Effector memory CD4-positive, alpha-beta T cell (primary cell): ENCODE measurements at places on chromosomes 16 and 17.

DNA sequence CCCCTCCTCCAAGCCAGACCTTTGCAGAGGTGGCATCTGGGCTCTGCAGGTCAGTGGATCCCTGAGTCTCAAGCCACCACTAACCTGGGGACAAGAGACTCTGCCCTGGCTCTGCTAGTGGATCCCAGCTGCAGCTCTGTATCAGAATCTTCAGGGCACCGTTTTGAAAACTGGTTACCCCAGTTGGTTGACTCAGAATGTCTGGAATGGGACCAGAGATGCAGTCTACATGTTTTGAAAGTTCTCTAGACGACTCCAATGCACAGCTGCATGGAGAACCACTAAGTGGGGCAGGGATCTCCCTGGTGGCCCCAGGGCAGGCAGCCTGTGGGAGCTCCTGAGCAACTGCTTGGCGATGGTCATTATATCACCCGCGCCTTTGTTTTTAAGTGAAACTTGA is 34.1 kb upstream of the ADORA2B start:
- H3K4me3 ChIP-seq, result no peak overlapping the region
- no peak overlapping the region for H3K27ac ChIP-seq
- no peaks in the 10 kb centered on the region for H3K36me3 ChIP-seq
- no peaks in the 10 kb centered on the region for H3K4me1 ChIP-seq
- no peak for DNase-seq

DNA sequence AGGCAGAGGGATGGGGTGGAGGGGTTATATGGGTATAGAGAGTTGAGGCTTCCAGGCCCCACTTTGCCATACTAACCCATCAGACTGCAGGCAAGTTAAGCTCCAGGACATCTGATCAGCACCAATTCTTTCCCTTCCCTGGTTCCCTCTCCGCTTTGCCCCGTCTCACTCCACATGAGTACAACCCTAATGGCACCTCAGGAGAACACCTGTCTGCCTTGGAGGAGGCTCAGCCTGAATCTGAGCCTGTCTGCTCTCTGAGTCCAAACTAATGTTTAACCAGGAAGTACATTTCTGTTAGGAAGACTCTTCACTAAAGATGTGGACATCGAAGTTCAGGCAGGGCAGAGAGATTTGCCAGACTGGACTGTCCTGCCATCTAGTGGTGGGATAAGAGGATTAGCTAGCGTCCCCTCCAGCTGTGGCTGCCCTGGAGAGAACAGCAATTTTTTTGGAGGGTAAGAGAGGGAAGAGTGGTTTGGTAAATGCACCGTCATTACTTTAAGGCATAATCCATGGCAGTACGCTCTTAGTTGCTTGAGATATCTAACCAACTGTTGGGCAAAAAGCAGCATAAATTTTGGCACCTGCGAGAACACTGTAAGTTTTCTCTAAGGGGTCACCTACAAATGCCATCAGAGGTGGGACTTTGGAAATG is 29.2 kb upstream of the LRRC75A start:
- H3K4me1 ChIP-seq, result no peaks in the 10 kb centered on the region
- peak; percentile 26 for DNase-seq
- H3K27me3 ChIP-seq, result peaks cover 4% of the 10 kb centered on the region
- H3K4me3 ChIP-seq, result no peak overlapping the region
- no peak overlapping the region for H3K27ac ChIP-seq

DNA sequence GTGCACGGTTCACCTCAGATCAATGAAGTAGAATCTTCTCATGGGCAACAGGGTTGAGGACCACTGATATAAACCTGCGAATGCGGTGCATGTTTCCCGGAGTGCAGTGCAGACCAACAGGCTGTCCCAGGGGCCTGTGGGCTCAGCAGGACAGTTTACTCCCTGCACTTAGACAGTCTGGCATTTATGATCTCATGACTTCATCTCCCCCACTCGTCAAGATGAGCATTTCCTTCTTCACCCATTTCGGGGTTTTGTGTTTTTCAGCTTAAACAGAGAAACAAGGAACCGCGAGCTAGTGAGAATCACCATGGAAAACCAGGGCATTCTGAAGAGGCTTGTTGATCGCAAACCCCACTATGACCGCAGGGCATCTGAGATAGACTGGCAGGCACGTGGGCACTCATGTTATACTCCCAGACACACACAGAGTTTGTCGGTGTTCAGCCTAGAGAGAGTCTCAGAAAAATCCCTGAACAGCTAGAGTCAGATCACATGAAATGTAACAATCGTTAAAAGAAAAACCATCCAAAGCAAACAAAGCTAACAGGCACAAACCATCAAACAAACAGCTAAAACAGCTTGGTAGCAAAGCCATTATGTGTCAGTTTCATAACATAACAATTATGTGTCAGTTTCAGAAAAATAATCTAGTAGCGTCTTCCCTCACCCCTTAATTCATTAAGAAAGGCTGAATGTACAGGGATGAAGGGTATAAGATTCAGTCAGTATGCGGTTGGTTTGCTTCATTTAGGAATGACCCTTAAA is 2.9 kb downstream of the CFAP97D1 start:
- no peak for DNase-seq
- H3K4me1 ChIP-seq, result peaks cover 11% of the 10 kb centered on the region
- H3K4me3 ChIP-seq, result no peak overlapping the region
- no peak overlapping the region for H3K27ac ChIP-seq

DNA sequence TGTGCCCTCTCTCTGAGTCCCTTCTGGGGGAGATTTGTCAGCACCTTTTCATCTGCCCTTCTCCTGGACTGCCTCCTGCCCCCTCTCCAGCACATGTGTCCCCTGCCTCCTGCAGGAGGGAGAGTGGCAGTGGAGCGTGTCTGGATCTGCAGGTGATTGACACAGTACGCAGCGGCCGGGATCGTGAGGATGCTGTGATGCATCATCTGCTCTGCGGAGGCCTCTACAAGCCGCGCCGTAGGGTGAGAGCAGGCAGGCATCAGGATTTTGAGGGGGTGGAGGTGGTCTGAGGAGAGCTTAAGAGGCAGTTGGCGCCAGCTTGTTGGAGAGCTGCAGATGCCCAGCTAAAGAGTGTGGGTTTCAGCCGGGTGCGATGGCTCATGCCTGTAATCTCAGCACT is 10.9 kb downstream of the SLC9A5 start:
- H3K36me3 ChIP-seq, result no peaks in the 10 kb centered on the region
- no peak overlapping the region for H3K4me3 ChIP-seq
- H3K27ac ChIP-seq, result no peak overlapping the region
- H3K4me1 ChIP-seq, result no peaks in the 10 kb centered on the region
- DNase-seq, result no peak
- no peaks in the 10 kb centered on the region for H3K27me3 ChIP-seq

DNA sequence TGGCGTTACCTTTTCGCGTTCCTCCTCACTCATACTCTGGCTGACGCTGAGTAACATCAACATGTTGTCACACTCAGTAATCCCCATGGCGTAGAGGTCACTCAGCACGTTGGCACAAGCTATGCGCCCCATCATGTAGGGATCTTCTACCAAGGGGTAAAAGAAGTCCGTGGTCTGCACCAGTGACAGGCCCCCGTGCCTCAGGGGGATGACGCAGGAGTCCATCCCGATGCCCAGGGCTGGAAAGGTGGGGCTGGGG is 596 bp downstream of the SEPHS2 start:
- DNase-seq, result no peak
- H3K4me1 ChIP-seq, result peaks cover 24% of the 10 kb centered on the region

GRCh38 chr17:37388266-37388665 is 12.5 kb downstream of the C17orf78 start:
- DNase-seq, result no peak
- H3K27me3 ChIP-seq, result no peaks in the 10 kb centered on the region
- H3K4me3 ChIP-seq, result no peak overlapping the region
- H3K27ac ChIP-seq, result no peak overlapping the region
- no peaks in the 10 kb centered on the region for H3K4me1 ChIP-seq
- H3K36me3 ChIP-seq, result no peaks in the 10 kb centered on the region

GRCh38 chr17:45314741-45315647 is 1.8 kb downstream of the MAP3K14 start:
- H3K4me3 ChIP-seq, result peak overlapping the region; percentile 74
- no peaks in the 10 kb centered on the region for H3K36me3 ChIP-seq
- peaks cover 72% of the 10 kb centered on the region for H3K4me1 ChIP-seq
- no peaks in the 10 kb centered on the region for H3K27me3 ChIP-seq
- H3K27ac ChIP-seq, result peak overlapping the region; percentile 80

- no peak overlapping the region for H3K4me3 ChIP-seq
- H3K27me3 ChIP-seq, result no peaks in the 10 kb centered on the region
- no peaks in the 10 kb centered on the region for H3K4me1 ChIP-seq
- H3K27ac ChIP-seq, result no peak overlapping the region
Observed at GRCh38 chr17:15385305-15385704, 43.9 kb upstream of the TEKT3 start.

DNA sequence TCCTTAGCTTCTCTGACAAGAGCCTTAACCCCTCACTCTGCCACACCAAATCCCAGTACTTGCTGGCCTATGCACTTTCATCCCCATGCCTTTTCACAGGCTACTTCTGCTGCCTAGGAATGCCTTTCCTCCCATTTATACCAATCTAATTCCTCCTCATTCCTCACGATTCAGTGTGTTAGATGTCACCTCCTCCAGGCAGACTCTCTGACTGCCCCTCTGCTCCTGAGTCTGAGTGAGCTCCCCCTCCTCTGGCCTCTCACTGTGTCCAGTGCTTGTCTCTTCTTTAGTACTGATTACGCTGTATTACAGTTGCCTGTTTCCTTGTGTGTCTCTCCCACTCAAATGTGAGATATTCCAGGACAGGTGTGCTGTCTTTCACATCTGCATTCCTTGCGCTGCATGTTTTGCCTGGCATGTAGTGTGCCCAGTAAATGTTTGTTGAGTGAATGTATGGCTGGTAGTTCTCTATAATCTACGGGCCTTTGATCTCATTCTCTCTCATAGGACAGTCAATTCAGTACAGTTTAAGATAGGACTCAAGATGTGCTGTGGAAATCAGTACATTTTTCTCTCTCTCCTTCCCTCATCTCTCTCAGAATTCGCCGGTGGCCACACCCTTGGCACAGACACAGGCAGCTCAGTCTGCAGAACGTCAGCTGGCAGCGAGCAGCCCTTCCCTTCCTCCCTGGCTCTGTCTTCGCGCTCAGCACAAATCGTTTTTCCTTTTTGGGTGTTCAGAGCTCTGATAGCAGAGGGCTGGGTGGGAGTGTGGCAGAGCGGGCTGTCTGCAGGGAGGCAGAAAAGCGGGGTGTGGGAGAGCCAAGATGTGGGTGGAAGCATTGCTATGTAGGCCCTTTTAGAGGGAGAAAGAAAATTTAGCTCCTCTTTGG is 18.5 kb downstream of the ARL4D start:
- H3K27me3 ChIP-seq, result no peaks in the 10 kb centered on the region
- DNase-seq, result no peak
- H3K4me1 ChIP-seq, result no peaks in the 10 kb centered on the region
- no peaks in the 10 kb centered on the region for H3K36me3 ChIP-seq

- no peaks in the 10 kb centered on the region for H3K27me3 ChIP-seq
- peaks cover 15% of the 10 kb centered on the region for H3K36me3 ChIP-seq
- no peak for DNase-seq
- peaks cover 22% of the 10 kb centered on the region for H3K4me1 ChIP-seq
- H3K4me3 ChIP-seq, result no peak overlapping the region
Observed at GRCh38 chr16:71880176-71880575, 3.8 kb downstream of the ZNF821 start.

- H3K27me3 ChIP-seq, result no peaks in the 10 kb centered on the region
- H3K4me1 ChIP-seq, result no peaks in the 10 kb centered on the region
- H3K36me3 ChIP-seq, result no peaks in the 10 kb centered on the region
- DNase-seq, result no peak
Observed at GRCh38 chr17:66275651-66276050, 26.8 kb upstream of the PRKCA start.
